ENCODE measurements at places on chromosomes 7 and 10.

DNA sequence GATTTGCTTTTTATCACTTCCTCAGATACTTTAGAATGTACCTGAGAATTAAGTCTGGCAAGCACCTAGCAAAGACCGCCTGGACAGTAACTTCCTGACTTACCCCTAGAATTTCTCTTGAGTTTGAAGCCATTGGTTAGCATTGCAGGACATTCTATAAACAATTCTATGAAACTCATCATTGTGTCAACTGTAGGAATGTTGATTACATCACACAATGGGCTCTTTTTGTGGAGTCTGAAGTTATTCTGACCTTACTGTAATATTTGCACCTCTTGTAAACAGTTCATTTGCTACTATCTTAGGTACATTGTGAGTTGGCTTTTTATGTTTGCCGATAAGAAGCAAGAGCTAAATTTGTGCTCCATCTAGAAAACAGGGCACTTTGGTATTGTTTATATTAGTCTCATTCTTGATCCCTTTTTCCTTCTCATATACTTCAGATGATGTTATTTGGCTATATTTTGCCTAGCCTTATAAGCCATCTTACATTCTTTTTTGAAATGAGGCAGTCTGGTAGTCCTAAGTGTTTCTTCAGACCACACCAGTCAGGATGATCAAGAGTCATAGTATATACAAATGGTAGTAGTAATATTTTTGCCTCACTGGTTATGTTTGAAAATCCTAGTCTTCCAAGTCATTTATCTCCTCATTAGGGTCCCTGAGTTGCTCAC is 52.4 kb downstream of the CASD1 start:
- no peak for DNase-seq

- no peak for DNase-seq
These were observed 32.3 kb upstream of the NUB1 start for GRCh38 chr7:151309311-151309710.

- no peak for DNase-seq
These were observed 165.2 kb downstream of the COBL start for GRCh38 chr7:51151455-51151854.

GRCh38 chr7:107847168-107847835 is 43.7 kb upstream of the DLD start:
- peak; percentile 80 for DNase-seq

DNA sequence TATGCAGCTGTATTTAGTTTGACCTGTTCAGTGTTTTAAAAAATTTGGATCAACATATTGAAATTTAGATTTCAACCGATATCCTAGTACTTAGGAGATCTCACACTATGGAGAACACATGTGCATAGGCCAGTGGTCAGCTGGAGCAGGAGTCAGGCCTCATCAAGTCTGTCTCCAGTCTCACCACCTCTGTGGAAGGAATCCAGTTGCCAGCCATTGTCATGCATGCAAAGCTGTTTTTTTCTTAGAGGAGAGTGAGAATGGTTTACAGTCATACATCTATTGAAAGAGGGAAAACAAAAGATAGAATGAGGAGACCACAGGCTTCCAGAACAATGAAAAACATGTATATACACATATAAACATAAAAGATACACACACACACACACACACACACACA is 7.6 kb upstream of the CLEC5A start:
- DNase-seq = no peak

GRCh38 chr10:5809527-5810154 is 3.6 kb downstream of the GDI2 start:
- DNase-seq = no peak

- DNase-seq = no peak
These were observed 261.9 kb upstream of the PPP2R2D start for GRCh38 chr10:131638880-131639278.

GRCh38 chr10:128306535-128306934 is 180.3 kb upstream of the MKI67 start:
- DNase-seq = no peak

DNA sequence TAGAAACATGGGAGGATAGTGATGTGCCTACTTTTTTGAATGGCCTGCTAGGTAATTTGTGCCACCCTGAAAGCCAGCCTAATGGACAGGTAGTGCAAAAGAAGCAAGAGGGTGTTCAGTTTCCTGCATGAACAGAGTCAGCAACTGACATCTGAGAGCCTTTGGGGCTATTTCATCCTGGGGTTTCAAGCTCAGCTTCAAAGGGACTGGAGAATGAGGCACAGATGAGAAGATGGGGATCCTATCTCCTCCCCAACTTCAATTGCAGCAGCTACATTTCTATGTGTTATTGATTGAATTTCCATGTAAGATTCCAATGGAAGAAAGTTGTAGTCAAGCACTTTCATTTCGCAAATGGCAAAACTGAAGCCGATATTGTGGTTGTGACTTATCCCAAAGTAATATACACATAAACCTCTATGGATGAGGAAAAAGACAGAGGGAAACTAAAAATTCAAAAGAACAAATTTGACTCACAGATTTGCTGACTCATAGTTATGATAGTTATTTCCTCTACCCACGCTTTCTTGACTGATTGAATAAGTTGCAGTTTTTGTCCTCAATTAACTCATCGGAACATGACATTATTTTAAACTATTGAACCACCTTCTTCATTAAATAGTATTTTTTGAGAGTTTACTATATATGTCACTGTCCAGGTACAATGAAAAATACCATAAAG is 42.6 kb upstream of the NRP1 start:
- DNase-seq = no peak

- no peak for DNase-seq
These were observed 423 bp downstream of the BAZ1B start for GRCh38 chr7:73521636-73522104.

DNA sequence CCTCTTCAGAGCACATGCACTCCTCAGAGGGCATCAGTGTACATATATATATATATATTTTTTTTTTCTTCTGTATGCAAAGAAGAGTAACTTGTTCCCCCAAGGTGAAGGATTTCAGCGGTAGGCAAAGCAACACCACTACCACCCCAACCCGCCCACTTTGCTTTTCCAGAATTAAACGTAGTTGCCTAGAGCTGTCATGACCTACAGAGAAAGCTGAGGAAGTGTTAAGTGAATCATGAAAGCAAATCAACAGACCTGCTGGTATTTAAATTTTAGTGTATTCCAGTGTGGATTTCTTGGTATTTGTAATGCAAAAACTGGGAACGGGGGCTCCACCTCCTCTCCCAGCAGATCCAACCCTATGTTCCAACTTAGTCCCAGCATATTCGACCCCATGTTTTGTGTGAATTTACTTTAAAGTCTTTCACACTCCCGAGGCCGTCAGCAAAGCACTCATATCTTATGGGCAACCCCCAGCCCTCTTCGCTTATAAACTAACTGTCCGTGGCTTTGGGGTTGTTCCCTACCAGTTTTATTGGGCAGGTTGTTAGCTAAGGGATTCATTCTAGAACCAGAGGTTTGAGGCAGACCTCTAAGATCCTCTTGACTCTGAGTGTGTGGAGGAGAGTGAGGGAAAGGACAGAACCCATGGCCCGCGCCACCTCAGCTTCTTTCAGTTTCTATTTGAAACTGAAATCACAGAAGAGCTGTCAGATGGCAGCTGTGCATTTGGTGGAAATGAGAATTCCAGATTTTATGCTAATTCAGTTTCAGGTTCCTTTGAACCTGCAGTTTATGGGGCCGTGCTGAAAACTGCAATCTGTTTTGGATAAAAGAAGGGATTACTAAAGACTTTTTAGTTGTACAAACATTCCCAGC is 450.2 kb upstream of the GALNT17 start:
- DNase-seq = no peak

GRCh38 chr7:96416116-96416515 is 94.2 kb upstream of the SLC25A13 start:
- DNase-seq = no peak

GRCh38 chr10:123135415-123136141 is at the start of gene HMX3:
TSS of gene HMX3 (plus strand) at chr10:123135970. CDS start at chr10:123136051, 81 bp downstream.
- DNase-seq = no peak

DNA sequence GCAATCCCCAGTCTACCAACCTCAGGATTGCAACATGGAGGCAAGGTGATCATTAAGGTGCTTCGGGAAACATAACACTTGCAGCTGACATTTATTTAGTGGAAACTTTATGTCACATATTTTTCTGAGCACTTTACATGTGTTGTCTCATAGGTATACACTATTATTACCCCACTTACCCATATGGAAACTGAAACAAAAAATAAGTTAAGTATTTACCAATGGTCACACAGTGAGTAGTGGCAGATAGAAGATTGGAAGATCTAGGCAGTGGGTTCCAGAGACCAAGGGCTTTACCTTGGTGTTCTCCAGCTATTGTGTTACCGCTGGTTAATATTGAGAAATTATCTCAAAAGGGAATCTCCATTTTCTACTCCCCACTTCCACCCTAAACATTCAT is 1279.1 kb upstream of the SORCS1 start:
- no peak for DNase-seq

DNA sequence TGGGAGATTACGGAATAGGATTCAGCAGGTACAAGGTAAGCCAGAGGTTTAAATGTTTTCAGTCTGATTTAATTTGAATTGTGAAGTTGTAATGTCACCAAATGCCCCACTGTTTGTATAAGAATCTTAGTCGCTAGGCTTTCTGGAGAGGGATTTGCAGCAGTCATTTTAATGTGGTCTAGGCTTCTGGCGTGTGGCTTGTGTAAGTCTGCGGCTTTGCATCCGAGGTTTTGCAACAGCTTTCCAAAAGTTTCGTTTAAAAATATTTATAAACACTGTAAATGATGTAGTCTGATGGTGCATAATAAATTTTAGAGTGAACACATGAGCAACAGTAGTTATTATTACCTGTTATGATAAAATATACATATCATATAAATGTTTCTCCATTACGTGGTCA is 26.1 kb upstream of the BHLHA15 start:
- no peak for DNase-seq

DNA sequence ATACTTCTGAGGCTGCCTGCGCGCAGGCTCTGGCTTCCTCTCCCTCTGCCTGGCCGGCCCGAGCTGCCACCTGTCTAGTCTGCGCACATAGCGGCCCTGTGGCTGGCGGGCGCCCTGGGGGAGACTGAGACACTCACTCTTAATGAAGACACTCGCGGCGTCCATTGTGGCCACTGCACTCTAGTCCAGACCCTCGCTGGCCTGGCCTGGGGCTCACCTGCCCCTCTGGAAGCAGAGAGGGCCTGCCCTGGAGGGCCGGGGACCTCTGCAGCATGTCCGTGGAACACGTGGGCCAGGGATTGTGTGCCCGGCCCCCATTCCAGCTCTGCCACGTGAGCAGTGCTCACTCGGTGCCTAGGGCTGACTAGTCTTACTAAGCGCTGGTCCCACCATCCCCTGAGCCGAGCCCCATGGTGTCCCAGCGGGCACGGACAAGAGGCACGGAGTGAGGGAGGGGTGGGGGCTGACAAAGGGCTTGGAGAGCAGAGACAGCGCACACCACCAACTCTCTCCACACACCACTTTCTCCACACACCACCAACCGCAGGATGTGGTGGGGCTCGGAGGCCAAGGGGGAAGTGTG is 149.3 kb downstream of the ELFN1 start:
- no peak for DNase-seq

- DNase-seq = no peak
These were observed 17.4 kb upstream of the CCL26 start for GRCh38 chr7:75789361-75789924.

- DNase-seq = no peak
These were observed 33.8 kb downstream of the SNX8 start for GRCh38 chr7:2280424-2280823.

DNA sequence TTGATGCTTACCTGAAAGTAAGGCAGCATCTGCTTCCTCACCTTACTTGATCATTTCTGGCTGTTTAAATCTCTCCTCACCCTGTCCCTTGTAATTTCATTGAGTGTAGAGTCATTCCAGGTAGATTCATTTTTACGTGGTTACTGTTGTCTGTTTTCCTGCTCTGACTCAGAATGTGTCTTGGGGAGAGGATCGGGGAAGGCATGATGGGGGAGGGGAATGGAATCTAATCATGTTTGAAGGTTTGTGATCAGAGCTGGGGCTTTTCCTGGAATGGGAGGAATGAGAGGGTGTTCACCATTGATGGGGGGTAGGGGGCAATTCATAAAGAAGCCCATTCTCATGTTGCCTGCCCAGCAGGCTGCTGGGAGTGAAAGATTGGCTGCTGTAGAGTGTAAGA is 18.7 kb downstream of the SEC24C start:
- no peak for DNase-seq

GRCh38 chr7:109020251-109020650 is 450.6 kb downstream of the DNAJB9 start:
- no peak for DNase-seq

- no peak for DNase-seq
These were observed 26.6 kb downstream of the PFKFB3 start for GRCh38 chr10:6229290-6229689.

DNA sequence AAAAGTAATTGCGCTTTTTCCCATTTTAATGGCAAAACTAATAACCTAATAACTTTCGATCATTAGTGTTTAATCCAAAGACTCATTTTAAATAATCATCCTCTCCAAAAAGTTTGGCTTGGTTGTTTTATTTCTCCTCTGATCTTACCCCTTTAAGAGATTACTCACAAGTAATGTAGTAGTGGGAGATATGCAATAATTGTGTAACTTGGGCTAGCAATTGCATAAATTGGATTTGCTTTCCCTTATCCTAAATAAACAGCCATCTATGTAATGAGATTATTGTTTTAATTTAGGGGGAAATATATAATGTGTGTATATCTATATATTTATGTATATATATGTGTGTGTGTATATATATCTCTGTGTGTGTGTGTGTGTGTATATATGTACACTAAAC is 82.5 kb downstream of the RNLS start:
- DNase-seq = no peak

- no peak for DNase-seq
These were observed 468.1 kb upstream of the DPP6 start for GRCh38 chr7:153584132-153584531.

DNA sequence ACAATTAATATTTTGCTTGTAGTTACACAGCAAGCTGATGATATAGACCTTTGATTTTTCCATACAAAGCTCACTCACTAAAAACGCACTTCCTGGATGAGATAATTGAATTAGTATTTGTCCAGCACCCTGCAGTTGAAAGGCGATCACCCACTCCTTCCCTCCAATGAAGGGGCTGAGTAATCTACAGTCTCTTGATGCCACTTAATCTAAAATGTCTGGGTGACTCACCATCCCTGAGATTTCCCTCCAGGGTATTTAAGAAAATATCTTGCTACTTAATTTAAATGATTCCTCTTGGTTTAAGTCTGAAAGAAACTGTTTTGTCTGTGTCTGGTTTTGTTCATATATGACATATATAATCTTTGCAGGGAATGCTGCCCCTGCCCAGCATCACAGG is 515.3 kb downstream of the GRID1 start:
- DNase-seq = no peak

DNA sequence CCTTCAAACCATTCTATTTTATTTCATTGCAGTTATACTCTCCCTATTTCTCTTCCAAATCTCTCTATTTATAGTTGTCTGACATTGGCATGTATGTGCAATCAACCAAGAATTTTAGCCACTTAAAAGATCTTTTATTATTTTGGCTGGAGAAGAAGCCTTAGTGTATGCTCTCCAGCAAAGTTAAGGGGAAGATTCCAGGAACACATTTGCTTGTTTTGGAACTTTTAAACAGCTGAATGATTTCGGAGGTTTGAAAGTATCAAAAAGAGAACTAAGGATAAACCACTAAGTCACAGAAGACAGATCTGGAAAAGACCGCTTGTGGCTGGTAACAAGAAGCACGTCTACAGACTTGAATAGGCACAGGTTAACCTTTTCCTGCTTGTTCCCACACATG is 182.2 kb upstream of the FZD1 start:
- no peak for DNase-seq

Data from NCI-H187 treated with DMSO at 0.1 percent for 48 hours (cell line).